Karpas-422 (cell line): ENCODE measurements at places on chromosomes 2 and 18.
A peak's percentile ranks its signal among the peaks of the same experiment; 100 is the strongest.

DNA sequence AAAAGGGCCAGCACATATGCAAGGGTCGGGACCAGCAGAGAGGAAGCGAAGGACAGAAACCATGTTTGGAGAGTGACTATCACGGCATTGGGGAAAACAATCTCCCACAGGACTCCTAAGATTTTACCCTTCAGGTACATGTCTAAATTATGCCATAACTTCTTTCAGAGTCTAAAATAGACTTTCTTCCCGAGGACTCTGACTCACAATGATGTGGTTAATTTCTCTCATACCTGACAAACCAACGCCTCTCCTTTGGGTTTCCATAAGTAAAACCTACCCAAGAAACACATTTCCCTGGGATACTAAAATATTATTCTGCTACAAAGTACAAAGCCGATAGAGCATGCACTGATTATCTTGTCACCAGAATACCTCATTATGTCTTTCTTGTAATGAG is 127.8 kb upstream of the NETO1 start:
- no peak for DNase-seq

- no peak for DNase-seq
These were observed 5.6 kb downstream of the IDH1 start for GRCh38 chr2:208249296-208249695.

GRCh38 chr2:189231719-189232323 is 52.3 kb upstream of the COL5A2 start:
- no peak for DNase-seq

DNA sequence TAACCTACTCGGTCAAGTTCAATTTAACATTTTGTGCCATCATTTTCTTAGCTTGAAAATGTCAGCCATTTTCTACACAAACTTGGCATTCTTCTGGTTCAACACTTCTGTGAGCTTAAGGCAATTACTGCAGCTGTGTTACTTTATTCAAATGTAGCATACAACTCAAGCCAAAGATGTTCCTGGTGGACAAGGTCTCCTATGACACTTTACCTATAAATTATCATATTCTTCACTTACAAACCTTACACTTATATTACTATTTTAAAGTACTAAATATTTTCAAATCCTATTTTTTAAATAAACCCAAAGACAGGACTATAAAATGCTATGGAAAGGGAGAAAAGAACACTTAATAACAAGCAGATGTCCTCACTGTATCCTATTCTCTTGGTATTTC is 1045.3 kb downstream of the TSN start:
- no peak for DNase-seq

DNA sequence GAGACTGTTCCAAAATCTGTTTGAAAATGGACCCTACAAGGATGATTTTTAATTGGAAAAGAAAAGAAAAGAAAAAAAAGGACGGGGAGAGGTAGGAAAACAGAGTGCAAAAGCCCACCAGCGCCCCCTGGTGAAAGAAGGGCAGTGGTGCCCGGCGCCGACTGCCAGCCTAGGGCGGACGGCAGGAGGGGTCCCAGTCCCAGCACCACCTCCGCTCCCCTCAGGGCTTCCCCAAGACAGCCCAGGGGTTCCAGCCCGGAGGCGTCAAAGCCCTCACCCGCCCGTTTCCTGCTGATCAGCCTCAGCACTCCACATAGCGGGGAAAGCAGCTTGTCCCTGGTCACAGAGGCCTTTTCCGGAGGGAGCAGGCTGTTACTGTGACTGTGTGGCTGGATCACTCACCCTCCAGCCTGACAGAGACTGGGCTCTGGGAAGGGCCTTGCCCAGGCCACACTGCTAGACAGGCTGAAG is 213.9 kb downstream of the TFCP2L1 start:
- DNase-seq: peak; percentile 74

DNA sequence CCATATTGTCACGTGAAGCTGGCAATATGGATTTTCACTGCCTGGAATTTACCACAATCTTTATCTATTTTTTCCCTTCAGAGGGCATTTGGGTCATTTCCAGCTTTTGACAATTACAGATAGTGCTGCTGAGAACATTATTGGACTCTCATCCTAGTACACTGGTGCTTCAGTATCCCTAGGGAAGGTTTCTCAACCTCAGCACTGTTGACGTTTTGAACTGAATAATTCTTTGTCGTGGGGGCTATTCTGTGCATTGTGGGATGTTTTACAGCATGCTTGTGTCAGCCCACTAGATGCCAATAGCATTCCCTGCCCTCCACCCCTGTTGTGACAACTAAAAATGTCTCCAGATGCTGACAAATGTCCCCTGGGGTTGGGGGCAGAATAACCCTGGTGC is 185.7 kb downstream of the TPGS2 start:
- no peak for DNase-seq

- DNase-seq: peak; percentile 92
These were observed at the start of gene SMCHD1 for GRCh38 chr18:2655178-2655953. TSS of gene SMCHD1 (plus strand) at chr18:2655726. CDS start at chr18:2656076, 350 bp downstream.

DNA sequence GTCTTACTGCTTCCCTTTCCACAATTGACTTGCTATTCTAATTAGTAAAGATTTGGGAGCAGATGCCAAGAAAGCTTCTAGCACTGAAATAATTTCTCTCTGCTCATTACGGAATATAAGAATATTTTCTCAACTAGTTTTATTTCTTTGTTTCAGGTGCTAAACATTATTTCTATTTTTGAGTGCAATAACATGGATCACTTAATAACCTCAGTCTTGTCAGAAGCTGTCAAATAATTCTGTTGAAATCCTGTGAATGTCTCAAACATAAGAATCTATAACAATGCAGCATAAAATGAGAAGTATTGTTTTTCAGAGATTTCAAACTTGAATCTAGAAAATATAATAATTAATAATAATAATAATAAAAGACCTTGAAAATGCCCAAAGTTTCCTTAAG is 1221.0 kb downstream of the DSC3 start:
- no peak for DNase-seq

GRCh38 chr2:172329774-172330671 is 97.4 kb upstream of the ITGA6 start:
- DNase-seq: no peak

GRCh38 chr18:37064187-37064586 is 235.3 kb downstream of the KIAA1328 start:
- no peak for DNase-seq

DNA sequence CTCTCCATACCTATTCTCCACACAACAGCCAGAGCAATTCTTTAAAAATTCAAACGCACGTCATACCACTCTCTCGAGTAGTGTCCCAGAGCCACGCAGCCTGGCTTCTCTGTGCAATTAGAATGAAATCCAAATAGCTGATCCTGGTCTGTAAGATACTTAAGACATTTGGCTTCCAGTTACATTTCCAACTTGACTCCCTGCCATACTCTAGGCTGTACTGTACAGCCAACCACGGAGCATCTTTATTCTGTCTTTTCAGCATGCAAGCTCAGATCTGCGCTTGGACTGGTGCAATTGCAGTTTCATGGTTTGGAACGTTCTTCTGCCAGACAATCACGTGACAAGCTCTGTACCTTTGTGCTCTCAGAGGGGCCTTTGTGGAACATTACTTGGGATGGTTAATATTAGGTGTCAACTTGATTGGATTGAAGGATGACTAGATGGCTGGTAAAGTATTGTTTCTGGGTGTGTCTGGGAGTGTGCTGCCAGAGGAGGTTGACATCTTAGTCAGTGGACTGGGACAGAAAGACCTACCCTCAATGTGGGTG is 325.6 kb downstream of the SOX11 start:
- DNase-seq: no peak

GRCh38 chr18:10143596-10143995 is 229.8 kb downstream of the VAPA start:
- no peak for DNase-seq

DNA sequence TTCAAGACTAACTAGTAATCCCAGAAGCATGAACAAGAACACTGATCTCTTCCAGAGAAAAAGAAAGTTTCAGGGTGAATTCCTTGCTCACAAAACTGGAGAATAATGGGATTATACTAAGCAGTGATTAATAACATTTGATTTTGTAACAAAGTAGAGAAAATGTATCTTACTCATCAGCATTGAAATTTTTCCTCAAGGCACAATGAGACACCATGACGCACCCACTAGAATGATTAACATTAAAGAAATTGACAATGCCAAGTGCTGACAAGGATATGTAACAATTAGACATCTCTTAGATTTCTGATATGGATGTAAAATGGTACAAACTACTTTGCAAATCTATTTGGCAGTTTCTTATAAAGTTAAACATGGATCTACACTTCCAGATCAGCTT is 101.1 kb upstream of the EPHA4 start:
- DNase-seq: no peak

DNA sequence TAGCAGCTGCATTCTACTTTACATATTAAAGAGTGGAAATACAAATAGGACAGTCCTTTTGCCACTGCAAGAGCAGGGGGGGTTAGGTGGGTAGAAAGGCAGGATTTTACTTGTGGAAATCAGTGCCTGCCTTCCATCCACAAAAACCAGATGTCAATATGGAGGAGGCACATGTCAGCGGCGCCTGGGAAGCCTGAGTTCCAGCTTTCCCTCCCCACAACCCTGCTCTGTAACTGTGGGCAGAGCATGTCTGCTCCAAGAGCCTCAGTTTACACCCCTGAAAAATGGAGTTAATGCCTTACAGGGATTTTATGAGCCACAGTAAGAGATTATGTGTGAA is 32.9 kb downstream of the STEAP3 start:
- DNase-seq: no peak

- no peak for DNase-seq
These were observed 1077.1 kb upstream of the ZEB2 start for GRCh38 chr2:145597006-145597405.

DNA sequence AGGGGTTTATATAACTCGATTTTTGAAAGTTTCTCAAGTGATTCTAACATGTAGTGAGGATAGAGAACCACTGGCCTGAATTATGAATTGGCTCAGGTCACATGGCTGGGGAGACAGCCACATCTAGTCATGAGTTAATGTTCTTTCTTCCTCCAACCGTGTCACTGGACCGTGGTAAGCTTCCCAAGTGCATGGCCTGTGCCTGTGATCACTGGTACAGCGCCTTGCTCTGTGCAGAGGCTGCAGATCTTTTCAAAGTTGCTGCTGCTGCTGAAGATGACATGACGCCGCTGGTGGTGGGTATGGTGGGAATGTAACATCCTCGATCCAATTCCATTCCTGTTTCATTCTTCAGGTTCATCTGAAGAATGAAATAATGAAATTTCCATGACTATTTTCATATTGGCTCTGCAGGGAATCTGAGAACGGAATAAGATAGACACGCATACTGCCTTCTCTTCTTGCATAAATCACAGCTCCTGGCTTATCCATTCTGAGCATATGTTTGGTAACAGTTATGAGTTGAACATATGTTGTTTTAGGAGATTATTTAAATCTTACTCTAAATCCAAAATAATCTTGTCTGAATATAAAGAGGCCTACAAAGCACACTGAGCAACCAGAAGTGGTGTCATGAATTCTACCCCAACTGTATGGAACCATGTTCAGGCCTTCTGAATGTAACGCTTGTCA is 100.5 kb upstream of the THSD7B start:
- no peak for DNase-seq

GRCh38 chr2:236731767-236732580 is 162.3 kb downstream of the ACKR3 start:
- no peak for DNase-seq

GRCh38 chr2:170812710-170813600 is 3.7 kb upstream of the GAD1 start:
- DNase-seq: peak; percentile 89
